ENCODE measurements at places on chromosomes 6 and 20. TPM values are rescaled to one million over a fixed set of nuclear protein-coding genes. Genes with fewer than 3 reads are reported as not detected.

The PTPRT gene
- 0.25 TPM for total RNA-seq

The ZNF334 gene
- total RNA-seq: 8.5 TPM

The SLC4A11 gene
- total RNA-seq: 3.9 TPM

The GMDS gene
- 12.3 TPM for total RNA-seq

The DAAM2 gene
- 50.3 TPM for total RNA-seq

The HLA-DMB gene
- total RNA-seq: 0.11 TPM

The PLG gene
- total RNA-seq: 0.16 TPM

The SMLR1 gene
- not detected for total RNA-seq

The LGSN gene
- total RNA-seq: 0.25 TPM

The CLVS2 gene
- not detected for total RNA-seq

DNA sequence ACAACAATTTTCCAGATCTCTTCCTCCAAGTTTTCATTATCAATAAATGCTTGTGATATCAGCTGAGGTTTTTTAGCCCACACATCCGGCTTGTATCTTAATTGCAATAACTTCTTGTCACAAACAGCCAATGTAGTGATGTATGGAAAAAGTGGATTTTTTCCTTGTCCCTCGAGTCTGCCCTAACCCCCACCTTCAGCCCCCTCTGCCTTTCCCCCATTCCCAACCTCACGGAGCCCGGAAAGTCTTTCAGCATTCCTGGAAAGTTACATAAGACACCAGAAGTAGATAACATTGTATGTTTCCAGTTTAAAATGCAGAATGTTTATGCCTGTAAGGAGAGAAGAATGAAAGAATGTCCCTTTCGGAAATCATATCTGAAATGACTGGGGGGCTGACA is 179.2 kb upstream of the PHACTR1 start:
- peak; percentile 84 for DNase-seq

DNA sequence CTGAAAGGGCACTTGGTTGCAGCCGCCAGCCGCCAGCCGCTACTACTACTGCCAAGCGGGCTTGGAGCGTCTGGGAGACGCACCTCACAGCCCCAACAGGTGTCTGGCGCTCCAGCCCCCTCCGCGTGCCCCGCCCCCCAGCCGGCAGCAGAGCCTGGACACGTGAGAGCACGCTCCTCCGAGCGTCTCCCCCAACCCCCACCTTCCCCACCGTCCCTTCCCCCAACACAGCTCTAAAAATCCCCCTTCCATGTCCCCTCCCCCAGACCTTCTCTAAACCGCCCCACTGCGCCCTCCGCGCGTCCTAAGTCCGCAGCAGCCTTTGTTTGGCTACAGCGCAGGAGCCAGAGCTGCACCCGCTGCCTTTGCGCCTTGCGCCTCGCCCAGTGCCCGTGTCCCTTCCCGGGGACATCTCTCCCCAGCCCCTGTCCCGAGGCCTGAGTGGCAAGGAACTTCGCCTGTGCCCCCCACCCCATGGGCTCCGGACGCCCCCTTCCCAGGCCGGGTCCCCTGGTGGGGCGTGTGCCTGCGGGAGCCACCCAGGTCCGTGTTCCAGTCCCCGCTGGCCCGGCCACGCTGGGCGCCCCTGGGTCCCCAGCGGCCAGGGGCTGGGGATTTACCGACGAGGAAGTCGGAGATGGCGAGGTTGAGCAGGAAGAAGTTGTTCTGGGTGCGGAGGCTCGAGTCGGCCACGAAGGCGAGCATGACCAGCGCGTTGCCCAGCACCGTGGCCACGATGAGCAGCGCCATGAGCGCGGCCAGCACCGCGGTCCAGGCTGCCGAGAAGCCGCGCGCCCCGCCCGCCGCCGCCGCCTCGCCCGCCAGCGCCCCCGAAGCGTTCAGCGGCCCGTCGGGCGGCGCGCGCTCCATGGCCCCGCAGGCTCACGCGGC is 732 bp downstream of the HRH3 start:
- no peak for DNase-seq

DNA sequence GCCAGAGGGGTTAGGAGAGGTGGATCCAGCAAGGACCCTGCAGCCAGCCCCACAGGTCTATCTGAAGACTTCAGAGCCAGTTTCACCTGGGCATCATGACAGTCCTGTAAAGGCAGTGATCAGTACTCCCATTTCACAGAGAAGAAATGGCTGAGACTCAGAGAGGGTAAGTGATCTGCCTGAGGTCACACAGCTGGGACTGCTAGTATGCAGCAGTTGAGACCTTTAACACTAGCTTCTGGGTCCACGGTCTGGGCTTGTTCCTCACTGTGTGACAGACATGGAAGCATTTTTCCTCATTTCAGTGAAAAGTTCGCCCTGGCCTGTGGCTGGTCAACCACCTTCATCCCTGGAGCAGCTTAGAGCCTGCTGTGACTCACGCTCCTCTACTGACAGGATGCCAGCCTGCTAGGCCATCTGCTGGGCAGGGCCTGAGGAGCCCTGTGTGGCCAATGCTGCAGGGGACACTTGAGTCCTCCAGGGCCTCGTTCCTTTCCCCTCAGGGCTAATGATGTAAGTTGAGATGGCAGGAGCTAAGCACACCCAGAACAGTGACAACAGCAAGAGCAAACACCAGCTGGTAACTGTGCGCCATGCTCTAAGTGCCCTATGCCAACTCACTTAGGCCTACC is 192.0 kb downstream of the LRFN2 start:
- no peak for DNase-seq

- DNase-seq: no peak
These were observed 116.9 kb upstream of the FAM83B start for GRCh38 chr6:54729716-54730115.

GRCh38 chr6:36938536-36938935 is 16.0 kb upstream of the PI16 start:
- DNase-seq: peak; percentile 78

GRCh38 chr20:18849131-18849530 is 35.5 kb downstream of the SCP2D1 start:
- DNase-seq: no peak

- no peak for DNase-seq
These were observed 31.3 kb upstream of the SH3BGRL2 start for GRCh38 chr6:79599725-79600259.

GRCh38 chr6:157268396-157268795 is 54.9 kb downstream of the TMEM242 start:
- DNase-seq: no peak

DNA sequence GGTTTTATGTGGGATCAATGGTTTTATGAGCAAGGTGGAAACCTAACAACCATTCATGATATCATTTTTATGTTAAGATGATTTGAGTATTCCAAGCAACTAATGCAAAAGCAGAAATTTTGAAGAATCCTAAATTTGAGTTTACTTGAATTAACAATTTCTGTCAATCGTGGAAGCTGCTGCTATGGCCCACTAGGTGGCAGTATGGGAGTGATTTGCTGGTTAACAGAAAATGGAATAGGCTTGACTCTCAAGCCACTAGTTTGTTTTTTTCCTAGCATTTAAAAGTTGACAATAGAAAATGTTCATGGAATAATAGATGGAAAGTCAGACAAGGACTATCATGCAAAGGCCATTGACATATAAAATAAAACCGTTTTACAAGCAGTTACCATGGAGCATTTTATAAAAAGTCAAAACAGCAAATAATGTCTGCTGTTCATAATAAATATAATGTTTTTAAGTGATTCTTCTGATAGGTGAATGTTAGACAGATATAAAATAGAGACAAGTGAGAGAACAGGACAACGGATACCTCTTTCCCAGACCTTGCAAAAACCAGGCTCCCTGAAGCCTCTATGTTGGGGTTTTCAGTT is 43.0 kb upstream of the TMEM200A start:
- peak; percentile 48 for DNase-seq

DNA sequence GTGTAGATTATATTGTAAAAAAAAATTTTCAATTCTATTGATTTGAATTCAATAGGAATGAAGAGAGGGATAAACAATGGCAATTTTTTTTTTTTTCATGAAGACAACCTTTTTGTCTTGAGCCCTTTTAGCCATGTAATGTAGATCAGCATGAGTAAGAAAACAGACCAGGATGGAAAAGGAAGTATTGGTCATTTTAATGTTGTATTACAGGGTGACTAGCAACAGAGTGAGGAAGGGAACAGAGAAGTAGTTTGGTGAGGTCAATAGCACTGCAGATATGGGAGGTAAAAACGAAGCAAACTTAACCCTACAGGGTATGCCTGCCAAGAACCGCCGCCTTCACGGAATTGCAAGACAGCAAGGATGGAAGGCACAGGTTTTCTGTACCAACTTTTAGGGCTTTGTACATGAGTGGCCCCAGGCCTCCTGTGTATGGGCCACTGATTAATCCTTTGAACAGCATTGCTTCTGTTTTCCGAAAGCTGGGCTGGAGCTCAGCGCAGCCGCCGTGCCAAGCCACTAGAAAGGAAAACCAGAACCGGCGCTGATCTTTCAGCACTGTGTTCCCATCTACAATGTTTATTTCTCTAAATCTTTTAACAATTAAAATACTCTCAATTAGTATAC is 383.7 kb downstream of the CENPW start:
- DNase-seq: no peak

DNA sequence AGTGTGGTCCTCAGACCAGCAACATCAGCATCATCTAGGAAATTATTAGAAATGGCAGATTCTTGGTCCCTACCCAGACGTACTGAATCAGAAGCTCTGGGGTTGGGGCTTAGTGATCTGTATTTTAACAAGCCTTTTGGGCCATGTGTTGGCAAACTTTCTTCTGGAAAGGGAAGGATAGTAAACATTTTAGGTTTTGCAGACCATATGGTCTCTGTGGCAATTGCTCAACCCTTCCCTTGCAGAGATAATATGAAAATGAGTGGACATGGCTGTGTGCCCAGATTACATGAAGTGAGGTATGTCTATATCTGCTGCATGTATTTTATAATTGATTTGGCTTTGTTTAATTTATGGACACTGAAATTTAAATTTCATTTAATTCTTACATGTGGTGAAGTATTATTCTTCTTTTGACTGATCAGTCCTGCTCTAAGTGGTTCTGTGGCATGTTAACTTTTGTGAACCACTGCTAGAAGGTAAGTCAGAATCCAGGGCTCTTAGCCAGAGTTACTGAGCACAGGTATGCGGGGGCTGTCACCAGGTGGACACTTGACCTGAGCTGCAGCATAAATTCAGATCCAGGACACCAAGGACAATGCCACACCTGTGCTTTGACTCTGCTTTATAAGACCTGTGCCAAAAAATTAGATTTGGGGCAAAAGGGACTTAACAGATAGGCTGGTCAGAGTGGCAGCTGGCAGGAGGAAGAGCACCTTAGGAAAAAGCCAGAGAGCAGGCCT is 43.2 kb downstream of the LY86 start:
- DNase-seq: no peak

- DNase-seq: no peak
These were observed 144.4 kb upstream of the MAN1A1 start for GRCh38 chr6:119493980-119494379.

DNA sequence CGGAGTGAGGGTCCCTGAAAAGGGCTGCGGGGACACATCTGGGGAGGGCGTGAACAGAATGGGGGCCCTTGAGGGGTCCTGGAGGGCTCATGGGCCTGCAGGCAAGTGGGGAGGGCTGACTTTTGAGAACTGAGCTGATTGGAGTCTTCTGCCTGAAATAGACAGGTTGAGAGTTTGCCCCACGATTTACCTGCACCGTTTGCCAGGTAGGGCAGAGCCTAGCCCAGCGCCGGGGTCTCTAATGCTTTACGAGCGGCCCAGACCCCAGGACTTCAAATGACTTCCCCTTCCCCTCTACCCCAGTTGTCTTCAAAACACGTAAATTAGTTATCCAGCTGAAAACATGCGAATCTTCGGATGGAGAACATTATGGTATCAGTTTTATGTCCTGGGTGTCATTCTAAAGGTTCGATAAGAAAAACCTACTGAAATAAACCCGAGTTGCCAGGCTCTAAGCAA is 1.3 kb downstream of the PLCB1 start:
- no peak for DNase-seq

- DNase-seq: peak; percentile 13
These were observed 251.9 kb downstream of the SOD2 start for GRCh38 chr6:159440911-159441703.

GRCh38 chr20:2840967-2841531 is 504 bp downstream of the VPS16 start:
- peak; percentile 63 for DNase-seq

- no peak for DNase-seq
These were observed 449.6 kb downstream of the KIF16B start for GRCh38 chr20:16123623-16124022.

GRCh38 chr6:5275497-5275896 is 14.2 kb downstream of the FARS2 start:
- DNase-seq: no peak

DNA sequence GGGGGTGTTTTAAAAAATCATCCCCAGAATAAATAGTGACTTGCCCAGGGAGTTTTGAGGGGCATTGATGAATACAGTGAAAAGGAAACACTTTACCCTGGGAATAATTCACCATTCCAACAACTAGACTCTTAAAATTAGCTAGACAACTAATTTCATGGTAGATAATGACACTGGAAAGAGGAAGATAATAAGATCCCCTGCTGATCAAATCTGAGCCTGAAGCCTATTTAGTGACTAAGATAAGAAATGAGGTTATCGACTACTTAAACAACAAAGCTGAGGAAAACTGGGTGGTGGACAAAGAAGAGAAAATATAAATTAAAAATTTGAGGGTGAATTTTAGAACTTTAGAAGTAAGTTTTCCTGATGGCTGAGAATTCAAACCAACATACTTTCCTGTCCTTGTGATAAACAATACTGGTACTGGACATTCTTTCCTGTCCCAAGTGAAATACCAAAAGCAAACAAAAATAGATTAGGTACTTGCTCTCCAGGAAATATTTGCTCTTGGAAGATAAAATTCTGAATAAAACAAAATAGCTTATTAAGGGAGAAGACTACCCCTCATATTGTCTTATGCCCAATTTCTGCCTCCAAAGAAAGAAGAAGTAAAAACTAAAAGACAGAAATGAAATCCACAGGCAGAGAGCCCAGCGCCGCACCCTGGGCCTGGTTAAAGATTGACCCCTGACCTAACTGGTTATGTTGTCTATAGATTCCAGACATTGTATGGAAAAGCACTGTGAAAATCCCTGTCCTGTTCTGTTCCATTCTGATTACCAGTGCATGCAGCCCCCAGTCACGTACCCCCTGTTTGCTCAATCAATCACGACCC is 64.0 kb upstream of the ADGRF4 start:
- no peak for DNase-seq

Data from astrocyte (in vitro differentiated cells and primary cell).